ENCODE measurements at places on chromosomes 6 and 20. TPM values are rescaled to one million over a fixed set of nuclear protein-coding genes. Genes with fewer than 3 reads are reported as not detected.
A peak's percentile ranks its signal among the peaks of the same experiment; 100 is the strongest.

The OPRM1 gene
- not detected for total RNA-seq

The ADAM33 gene
- total RNA-seq, result 5.7 TPM

DNA sequence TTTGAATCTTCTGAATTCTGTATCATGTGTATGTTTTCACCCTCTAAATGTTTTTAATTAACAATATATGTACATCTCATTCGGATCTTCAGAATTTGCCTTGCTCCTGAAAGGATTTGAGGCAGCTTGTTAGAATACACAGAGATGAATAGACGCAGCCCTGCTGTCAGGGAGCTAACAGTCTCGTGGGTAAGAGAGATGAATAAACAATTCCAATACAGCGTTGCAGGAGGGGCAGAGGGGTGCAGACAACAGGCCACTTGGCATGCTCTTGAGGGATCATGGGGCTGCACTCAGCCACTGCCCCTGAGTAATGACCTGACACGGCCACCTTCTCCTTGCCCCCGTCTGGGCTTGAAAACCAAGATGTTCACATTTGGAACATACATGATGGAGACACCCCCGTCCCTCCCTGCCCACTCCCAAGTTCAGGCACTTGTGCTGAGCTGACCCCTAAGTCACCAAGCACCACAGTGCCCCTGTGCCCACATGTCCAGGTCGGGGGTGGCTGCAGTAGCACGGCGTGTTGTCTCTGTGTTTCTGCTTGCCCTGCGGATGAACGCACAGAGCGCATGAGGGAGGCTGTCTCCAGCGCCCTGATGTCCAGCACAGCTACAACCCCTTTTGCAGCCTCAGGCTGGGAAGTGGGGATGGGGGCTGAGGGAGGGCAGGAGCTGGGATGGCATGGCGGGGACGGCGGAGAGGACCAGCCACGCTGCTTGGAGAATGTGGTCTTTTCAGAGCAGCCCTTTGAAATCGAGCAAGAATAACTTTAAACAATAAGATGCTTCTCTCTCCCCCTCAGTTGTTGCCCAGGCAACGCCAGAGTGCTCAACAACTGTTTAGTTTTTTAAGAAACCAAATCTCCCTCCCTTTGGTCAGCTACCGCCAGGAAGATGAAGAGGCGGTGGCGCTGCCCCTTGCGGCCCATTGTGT, 33.0 kb upstream of the CDH22 start:
- DNase-seq, result no peak
- H3K27ac ChIP-seq, result no peak overlapping the region
- H3K4me3 ChIP-seq, result no peak overlapping the region
- H3K4me1 ChIP-seq, result peaks cover 2% of the 10 kb centered on the region

- DNase-seq, result no peak
- no peak overlapping the region for H3K4me3 ChIP-seq
- no peaks in the 10 kb centered on the region for H3K27me3 ChIP-seq
- H3K36me3 ChIP-seq, result no peaks in the 10 kb centered on the region
- no peak overlapping the region for H3K27ac ChIP-seq
Observed at GRCh38 chr6:112927641-112928320, 580.7 kb downstream of the RFPL4B start.

GRCh38 chr6:147063469-147064031, 140.7 kb upstream of the STXBP5 start:
- DNase-seq, result no peak
- no peaks in the 10 kb centered on the region for H3K36me3 ChIP-seq
- no peak overlapping the region for H3K27ac ChIP-seq
- H3K4me1 ChIP-seq, result no peaks in the 10 kb centered on the region
- no peak overlapping the region for H3K4me3 ChIP-seq
- H3K27me3 ChIP-seq, result no peaks in the 10 kb centered on the region

DNA sequence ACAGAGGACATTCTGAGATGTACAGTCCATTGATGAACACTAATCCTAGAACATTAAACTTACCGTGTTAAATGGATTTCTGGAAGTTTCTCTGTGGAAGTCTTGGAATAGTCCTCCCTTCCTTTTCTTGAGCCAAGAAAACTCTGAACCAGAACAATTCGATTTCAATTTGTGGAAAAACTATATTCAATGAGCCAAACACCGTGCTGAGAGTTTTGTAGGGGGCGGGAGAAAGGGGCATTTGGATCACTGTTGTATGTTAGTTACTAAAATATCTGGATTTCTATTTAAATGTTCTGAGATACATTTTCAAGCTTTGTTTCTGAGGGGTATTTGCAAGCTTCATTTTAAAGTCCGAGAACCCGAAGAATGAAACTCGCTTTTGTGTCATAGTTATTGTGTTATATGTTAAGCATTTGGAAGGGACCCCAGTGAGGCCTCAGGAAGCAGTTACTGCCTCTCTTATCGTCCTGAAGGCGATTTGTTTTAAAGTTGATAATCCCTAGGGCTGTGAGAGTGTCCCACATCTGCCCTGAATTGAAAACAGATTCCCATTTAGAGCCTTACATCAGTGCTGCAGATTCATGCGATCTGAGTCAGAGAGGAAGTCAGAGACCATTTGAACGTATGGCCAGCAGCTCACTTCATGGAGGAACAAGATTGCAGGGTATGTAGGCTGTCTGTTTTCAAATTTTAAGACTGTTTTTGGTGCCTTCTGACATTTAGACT, 70.8 kb upstream of the SASH1 start:
- no peak for DNase-seq
- H3K27me3 ChIP-seq, result no peaks in the 10 kb centered on the region
- peaks cover 2% of the 10 kb centered on the region for H3K4me1 ChIP-seq
- no peak overlapping the region for H3K4me3 ChIP-seq
- no peak overlapping the region for H3K27ac ChIP-seq

DNA sequence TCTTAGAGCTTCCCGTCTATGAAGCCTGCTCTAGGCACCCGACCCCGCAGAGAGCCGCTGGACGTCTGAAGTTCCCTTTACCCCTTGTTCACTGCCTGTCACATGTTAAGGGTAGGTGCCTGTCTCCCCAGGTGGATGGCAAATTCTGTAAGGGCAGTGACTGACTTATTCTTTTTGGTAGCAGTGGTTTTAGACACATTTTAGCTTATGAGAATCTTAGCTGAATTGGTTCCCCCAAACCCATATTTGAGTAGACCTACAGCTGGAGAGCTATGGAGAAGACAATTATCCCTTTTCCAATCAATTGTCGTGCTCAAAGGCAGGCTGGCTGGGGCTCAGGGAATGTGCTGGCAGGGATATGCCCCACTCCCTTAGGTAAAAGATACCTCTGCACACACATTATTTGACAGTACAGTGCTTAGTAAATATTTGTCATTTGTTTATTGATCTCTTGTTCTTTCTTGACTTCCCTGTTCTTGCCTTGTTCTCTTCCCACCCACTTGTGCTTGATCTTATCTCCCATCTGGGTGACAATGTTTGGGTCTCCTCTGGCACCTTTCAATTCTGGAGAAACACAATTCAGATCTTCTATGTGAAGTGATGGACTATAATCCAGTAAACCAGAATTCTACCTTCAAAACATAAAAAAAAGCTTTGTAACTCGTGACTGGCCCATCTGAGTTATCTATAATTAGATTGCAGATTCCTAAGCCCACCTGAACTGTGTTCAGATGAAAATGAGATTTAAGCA, 114.3 kb upstream of the SLC2A12 start:
- DNase-seq, result no peak
- no peaks in the 10 kb centered on the region for H3K4me1 ChIP-seq
- peaks cover 4% of the 10 kb centered on the region for H3K36me3 ChIP-seq
- H3K27ac ChIP-seq, result no peak overlapping the region

DNA sequence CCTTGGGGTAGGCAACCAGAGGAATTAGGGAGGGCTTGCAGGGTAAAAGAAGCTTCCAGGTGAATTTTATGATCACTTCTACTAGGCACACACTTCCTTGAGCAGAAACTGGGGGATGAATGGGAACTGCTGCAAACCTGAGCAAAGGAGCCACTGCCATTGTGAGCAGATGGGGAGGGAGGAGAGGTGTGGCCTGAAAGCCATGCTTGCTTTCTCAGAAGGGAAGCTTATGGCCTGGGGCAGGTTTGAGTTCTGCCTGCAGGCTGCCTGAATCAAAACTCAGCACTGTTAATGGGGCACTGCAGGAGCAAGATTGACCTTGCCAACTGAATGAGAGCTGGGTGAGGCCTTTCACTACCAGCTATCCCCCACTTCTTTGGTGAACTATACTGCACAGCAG, 328.1 kb downstream of the NKAIN2 start:
- no peaks in the 10 kb centered on the region for H3K27me3 ChIP-seq
- no peaks in the 10 kb centered on the region for H3K4me1 ChIP-seq
- no peak overlapping the region for H3K27ac ChIP-seq
- no peaks in the 10 kb centered on the region for H3K36me3 ChIP-seq
- H3K4me3 ChIP-seq, result no peak overlapping the region

DNA sequence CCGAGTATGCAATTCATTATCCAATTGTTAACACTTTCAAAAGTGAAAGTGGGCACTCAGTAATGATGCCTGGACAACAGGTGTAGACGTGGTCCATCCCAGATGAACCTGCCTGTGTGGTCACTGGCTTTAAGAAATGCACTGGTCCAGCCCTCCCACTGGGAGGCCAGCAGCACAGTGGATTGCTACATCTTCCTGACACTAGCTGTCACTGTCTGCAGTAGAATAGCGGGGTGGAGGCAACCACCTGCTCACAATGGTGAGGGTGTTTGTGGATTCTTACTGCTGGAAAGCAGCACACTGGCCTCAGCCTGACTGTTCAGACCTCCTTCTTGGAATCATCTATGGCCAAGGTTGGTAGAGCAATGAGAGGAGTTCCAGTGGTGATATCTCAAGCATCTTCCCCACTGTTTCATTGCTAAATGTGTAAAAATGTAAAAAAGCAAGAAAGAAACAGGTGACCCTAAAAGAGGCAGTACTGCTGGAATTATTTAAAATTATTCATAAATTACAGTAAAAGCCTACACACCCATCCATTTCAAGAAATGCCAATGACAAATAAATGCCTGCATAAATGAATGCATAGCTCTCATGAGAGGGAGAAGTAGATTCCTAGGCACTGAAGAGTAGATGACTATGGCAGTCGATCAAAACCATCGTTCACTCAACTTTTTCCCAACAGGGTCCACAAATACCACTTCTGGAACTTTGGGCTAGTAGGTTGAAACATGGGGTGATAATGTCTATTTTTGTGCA, 228.0 kb upstream of the PLN start:
- H3K4me3 ChIP-seq, result no peak overlapping the region
- H3K36me3 ChIP-seq, result no peaks in the 10 kb centered on the region
- H3K27ac ChIP-seq, result no peak overlapping the region
- no peaks in the 10 kb centered on the region for H3K27me3 ChIP-seq
- no peak for DNase-seq
- H3K4me1 ChIP-seq, result peaks cover 9% of the 10 kb centered on the region

DNA sequence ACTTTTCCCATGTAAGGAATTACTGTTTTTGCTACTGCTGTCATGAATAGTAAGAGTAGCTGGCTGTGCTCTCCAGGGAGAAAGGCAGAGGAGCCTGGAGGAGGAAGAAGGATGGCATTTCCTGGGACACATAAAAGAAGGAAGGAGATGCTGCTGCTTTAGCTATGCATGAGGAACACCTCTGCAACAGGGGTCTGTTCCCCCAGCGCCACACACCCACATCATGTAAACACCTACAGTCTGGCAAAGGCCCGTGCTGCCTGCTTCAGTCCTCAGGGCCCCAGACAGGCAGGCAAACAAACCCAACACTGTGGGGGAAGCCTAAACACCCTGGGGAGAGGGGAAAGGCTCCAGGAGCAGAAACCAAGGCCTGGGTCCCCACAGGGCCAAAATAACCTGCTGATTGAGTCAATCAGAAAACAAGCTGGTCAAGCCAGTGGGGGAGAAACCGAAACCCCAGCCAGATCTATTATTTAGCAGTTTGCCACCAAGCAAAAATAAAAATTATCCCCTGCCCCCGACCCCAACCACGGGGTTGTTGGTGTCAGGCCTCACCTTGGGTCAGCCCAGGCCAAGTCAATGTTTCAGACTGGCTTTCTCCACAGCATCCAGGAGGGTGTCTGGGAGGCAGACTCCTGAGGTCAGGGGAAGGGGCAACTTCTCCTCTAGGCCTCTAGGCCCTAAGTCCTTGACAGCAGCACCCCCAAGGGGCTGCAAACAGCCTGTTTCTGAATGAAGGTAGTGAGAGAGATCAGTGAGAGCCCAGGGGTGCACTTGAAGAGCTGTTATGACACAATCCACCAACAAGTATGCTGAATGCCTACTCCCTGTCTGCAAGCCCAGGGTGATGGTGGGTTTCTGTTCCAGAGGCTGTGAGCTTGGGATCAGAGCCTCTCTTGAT, 34.6 kb upstream of the SCUBE3 start:
- H3K36me3 ChIP-seq, result no peaks in the 10 kb centered on the region
- peaks cover 5% of the 10 kb centered on the region for H3K4me1 ChIP-seq
- peaks cover 7% of the 10 kb centered on the region for H3K27me3 ChIP-seq
- no peak for DNase-seq

DNA sequence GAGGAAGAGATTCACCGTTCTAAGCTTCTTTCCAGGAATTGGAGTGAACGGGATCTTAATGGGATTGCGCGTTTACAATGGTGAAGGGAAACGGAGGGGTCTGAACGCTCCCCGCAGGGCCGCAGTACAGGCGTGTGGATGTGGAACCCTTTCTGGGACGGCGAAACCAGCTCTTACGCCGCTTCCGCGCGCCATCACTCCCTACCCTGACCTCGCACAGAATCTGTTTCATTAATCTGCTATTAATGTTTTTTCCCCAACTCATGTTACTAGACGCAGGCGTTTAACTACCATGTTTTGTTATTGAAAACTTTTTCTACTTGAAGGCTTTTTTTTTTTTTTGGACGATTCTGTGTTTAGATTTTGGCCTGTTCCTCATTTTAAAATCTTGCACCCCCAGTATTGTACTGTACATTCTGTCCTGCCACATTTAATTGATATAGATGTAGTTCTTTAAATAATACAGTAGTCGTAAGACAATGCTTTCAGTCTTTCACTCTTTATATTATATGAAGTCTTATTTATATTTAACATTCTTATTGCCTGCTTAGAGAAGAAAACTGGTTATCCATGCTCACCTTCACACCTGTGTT, 696 bp upstream of the SUPT3H start:
- peak overlapping the region; percentile 87 for H3K4me3 ChIP-seq
- peak overlapping the region; percentile 81 for H3K27ac ChIP-seq
- H3K4me1 ChIP-seq, result no peaks in the 10 kb centered on the region
- H3K36me3 ChIP-seq, result no peaks in the 10 kb centered on the region
- DNase-seq, result no peak

DNA sequence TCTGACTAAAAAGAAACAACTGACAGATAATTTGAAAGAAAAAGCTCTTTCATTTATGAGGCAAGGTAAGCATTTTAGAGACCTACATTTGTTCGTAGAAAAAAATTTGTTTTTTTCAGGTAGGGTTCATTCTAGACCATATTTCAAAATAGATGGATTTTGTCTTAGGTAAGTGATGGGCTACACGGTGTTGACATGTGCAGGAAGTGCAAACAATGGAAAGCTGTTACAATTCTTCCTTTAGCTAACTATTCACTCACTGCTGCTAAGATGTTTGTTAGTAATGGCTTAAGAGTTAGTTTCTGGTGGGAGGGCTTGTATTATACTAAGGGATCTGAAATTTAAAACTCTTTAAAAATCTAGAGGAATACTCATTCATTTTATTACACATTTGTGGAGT, 96.7 kb downstream of the CD109 start:
- no peaks in the 10 kb centered on the region for H3K4me1 ChIP-seq
- no peak for DNase-seq
- no peak overlapping the region for H3K4me3 ChIP-seq
- no peaks in the 10 kb centered on the region for H3K36me3 ChIP-seq
- H3K27me3 ChIP-seq, result no peaks in the 10 kb centered on the region

GRCh38 chr20:33825340-33826269, 14.5 kb downstream of the CHMP4B start:
- peaks cover 5% of the 10 kb centered on the region for H3K4me1 ChIP-seq
- H3K27ac ChIP-seq, result 0 out of 2 replicates have a peak overlapping the region, but pooled peaks have one; percentile 43
- no peaks in the 10 kb centered on the region for H3K36me3 ChIP-seq
